ENCODE measurements at places on chromosomes 13 and 19.
A peak's percentile ranks its signal among the peaks of the same experiment; 100 is the strongest.

DNA sequence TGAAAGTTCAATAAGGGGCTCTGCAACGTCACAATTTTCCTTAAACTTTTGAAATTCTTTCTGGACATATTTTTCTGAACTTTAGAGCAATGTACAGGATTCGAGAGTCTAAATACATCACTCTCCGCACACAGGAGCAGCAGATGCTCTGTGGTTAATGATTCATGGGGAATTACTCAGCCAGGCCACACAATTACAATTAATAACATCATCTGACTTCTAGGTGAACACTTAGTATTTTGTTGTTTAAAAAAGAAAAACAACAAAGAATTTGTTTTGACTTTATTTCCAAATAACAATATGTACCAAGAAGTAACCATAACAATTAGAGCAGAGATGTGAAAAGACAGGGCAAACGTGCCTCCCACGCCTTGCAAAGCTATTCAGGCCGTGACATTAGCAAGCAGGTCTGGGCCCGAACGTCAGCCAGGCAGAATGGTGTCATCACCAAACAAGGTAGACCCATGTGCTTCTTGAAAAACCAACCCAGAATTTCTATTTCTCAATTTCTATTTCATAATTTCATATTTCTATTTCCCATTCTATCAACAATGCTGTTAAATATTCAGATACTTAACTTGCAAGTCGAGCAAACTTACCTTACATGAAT is 236.3 kb downstream of the COL4A1 start:
- DNase-seq: no peak

DNA sequence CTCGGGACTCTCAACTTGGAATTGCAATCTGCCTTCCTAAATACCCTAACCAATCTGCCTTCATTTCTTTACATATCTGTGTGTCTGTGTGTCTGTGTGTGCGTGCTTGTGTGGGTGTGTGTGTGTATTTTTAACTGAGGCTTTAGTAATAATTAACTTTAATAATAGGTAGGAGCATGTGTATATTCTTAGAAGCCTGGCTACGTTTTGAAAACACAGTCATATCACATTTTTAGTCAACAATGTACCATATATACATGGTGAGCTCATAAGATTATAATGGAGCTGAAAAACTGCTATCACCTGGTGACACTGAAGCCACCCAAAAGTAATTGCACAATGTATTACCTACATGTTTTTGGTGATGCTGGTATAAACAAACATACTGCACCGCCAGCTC is 65.4 kb upstream of the ATXN8OS start:
- DNase-seq: no peak

DNA sequence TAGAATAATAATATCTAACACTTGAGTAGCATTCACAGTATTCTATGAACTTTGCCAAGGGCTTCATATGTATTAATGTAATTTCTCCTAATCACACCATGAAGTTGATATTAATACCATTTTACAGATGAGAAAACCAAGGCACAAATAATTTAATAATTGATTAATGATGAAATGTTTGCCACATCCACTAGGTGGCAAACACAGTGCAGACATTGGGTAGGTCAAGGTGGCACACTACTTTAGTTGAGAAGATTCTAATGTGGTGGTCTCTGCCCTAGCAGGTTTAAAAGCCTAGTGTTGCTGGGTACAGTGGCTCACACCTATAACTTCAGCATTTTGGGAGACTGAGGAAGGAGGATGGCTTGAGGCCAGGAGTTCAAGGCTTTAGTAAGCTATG is 412.4 kb downstream of the SUCLA2 start:
- DNase-seq: no peak

DNA sequence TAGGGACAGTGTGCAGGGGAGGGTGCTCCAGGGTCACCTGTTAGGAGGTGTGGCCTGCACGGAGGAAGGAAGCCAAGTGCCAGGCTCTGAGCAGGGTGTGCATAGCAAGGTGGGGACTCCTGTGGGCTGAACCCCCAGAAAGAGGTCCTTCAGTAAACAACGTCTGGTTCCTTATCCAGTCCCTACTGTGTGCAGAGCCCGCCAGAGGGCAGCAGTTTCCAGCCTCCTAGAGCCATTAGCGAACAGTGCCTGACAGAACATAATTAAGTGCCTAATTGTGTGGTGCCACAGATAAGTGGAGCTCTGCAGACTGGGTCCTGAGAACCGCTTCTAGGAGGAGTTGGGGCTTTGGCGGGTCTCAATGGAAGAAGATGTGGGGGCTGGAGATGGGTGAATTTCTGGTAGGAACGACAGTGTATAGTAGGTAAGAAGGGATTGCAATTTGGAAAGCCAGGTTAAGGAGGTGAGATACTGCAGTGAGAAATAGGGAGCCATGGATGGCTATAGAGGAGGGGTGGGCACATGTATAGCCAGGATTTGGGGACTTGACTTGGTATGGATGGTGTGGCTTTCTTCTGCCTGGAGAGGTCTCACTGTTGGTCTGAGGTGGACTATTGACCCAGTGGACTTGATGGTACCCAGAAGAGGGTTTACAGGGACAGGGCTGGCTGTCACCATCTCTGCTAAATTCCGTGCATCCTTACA is 323.1 kb downstream of the ZNF536 start:
- peak; percentile 49 for DNase-seq

DNA sequence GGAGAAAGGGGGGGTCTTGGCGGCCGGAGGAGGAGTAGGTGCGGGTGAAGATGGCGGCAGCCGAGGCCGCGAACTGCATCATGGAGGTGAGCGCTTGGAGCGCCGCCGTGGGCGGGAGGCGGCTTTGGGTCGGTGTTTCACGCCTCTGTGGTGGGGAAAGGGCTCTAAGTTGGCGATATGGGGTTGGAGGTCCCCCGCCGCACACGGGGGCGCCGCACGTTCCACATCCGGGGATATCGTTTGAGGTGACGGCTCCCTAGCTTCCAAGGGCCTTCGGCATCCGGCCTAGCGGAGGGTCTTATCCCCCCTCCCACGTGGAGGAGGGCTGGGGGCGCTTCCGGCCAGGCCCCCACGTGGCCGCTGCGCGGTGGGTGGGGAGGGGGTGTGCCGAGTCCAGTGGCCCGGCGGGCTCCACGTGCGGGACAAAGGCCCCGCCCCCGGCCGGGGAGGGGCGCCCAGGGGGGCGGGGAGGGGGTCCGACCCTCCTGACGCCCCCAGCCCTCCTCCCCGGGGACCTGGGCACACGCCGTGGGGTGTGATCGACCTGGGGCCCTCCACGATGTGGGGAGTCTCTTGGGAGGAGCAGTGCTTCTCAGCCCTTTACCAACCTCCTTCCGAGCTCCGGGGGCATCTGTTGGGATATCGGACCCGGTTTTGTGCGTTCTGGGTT is at the start of gene PRMT1:
Gene PRMT1 (plus strand): TSS at position 41 of the 670 bp plus-strand sequence. CDS start 10 bp downstream, at position 51.
- peak; percentile 47 for DNase-seq

- DNase-seq: no peak
These were observed 279.5 kb upstream of the PCDH20 start for GRCh38 chr13:61695147-61695546.

DNA sequence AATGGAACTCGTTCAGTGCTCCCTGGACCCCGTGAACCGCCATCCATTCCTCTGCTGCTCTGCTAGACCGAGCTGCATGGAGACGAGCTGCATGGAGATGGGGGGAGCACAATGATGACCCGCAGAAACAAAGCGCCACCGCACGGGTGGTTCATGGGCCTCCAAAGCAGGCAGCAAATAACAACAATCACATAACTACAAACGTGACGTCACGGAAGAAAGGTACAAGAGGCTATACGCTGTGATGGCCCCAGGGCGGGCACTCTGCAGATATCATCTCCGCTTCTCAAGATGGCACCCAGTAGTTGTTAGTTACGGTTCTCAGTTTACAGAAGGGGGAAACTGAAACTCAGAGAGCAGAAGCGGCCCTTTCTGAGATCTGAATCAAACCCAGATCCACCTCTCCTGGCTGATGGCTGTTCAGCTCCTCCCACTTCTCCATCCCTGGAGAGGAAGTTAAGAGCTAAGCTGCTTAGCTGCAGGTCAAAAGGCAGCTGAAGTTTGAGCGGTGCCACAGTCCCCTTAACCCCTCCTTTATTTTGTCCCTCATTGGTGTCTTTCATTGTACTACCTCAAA is 1.7 kb downstream of the ATP13A1 start:
- no peak for DNase-seq

- DNase-seq: no peak
These were observed 1264.6 kb downstream of the PCDH9 start for GRCh38 chr13:65965501-65965900.

GRCh38 chr19:43674183-43674582 is 4.2 kb upstream of the PLAUR start:
- no peak for DNase-seq

GRCh38 chr19:2394054-2394441 is 33.3 kb downstream of the TIMM13 start:
- DNase-seq: no peak

GRCh38 chr19:30437869-30438268 is 65.7 kb downstream of the ZNF536 start:
- no peak for DNase-seq

- DNase-seq: no peak
These were observed 247.9 kb downstream of the KLF5 start for GRCh38 chr13:73306688-73307087.

- no peak for DNase-seq
These were observed 716 bp upstream of the ZNF420 start for GRCh38 chr19:37077501-37077933.

DNA sequence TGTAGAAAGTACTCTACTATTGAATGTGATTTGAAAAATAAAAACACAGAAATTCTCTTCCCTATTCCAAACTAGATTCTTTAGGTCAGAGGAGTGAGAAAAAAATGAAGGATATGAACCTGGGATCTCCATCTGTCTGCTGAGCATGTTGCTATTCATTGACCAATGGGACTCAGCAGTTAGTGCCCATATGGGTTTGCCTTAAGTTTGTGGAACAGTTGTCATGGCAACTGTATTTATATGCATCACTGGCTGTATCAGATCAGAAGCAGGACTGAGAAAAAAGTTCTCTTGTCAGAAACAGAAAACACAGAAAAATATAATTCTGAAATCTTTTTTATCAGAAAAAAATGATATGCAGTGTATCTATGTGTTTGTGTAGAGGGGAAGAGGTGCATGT is 73.3 kb upstream of the ATXN8OS start:
- no peak for DNase-seq

GRCh38 chr19:47631681-47632446 is 22.9 kb downstream of the BICRA start:
- no peak for DNase-seq

GRCh38 chr19:5880604-5881078 is 10.3 kb upstream of the FUT5 start:
- peak; percentile 64 for DNase-seq

DNA sequence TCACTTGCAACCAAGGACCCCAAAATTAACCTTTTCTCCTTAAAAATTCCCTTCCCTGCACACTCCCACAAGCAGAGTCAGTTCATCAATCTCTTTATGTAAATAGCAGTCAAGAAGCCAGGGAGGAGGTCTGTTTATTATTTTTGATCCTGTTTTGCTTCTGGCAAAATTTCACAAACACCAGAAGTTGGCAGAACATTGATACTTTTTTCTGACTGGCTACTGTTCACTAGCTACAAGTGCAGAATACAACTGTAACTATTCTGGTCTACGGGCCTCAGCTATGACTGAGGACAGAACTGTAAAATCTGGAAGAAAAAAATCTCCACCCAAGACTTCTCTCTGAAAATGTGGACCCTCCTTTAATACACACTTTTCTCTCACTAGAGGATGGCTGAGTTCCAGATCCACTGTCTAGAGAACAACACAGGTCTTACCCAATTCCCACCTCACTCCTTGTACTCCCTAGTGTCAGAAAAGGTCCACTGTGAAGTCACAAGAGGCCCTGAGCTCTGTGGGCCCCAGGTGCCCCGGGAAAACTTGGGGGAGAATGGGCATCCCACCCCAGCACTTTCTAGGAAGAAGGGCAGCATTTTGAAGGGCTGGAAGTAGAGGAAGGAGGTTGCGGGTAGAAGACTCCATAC is 14.5 kb downstream of the STARD13 start:
- DNase-seq: no peak

GRCh38 chr19:1884719-1885334 is 469 bp downstream of the ABHD17A start:
- no peak for DNase-seq

DNA sequence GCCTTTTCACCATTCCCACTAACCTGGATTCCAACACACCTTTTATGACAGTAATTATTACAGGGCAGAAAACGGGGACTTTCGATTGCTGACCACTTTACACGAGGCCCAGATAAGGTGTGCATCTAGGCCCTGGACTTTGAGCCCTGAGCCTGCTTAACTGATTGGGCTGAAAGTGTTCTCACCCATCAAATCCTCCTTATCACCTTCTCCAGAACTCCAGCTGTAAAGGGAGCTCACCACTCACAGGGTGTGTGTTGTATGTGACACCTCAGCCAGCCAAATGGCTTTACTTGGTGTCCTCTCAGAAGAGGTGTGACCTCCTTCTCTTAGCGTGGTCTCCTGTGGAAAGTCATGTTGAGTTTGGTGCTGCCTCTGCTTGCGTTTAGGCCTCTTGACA is 36.5 kb downstream of the SIPA1L3 start:
- no peak for DNase-seq

GRCh38 chr19:32287811-32288227 is 57.6 kb upstream of the ZNF507 start:
- peak; percentile 62 for DNase-seq

DNA sequence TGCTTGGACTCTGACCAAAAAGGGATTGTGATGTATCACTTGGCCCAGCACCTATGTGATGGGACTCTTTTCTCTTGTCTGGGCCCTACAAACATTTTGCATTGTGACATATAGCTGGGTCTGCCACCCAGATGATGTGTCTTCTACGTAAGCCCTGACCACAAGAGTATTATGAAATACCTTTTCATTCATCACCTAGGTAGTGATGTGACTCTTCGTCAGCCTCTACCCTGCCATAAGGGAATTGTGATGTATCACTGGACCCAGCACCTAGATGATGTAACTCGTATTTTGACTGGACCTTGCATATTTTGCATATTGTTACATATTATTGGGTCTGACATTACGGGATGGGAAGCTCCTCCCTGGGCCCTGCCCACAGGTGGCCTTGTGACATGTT is 29.7 kb upstream of the ZNF681 start:
- no peak for DNase-seq

DNA sequence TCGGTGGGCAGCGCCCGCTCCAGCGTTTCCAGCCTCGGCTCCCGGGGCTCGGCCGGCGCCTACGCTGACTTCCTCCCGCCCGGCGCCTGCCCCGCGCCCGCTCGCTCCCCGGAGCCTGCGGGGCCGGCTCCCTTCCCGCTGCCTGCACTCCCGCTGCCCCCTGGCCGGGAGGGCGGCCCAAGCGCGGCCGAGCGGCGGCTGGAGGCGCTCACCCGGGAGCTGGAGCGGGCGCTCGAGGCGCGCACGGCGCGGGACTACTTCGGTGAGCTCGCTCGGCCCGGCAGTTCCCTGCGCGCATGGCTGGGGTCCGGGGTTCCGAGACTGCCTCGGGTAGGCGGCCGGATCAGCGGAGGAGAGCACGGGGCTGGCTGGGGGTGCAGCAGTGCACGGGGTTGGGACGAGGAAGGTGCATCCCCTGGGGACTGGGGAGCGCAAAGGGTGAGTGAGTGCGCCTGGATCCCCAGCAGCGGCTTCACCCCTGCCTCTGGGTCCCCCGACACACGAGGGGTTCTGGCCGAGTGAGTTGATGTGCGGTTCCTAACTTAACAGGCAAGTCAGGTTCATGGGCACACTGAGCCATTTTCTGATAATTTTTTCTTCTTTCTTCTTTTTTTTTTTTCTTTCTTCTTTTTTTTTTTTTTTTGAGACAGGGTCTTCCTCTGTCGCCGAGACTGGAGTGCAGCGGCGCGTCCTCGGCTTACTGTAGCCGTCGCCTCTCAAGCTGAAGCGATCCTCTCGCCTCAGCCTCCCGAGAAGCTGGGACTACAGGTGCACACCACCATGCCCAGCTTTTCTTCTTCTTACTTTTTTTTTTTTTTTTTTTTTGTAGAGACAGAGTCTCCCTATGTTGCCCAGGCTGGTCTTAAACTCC is 1.1 kb downstream of the WTIP start:
- DNase-seq: peak; percentile 65

All from iPS-NIHi11 (cell line).